Neuronal stem cell (in vitro differentiated cells): ENCODE measurements at places on chromosomes 11 and 22.

- DNase-seq: no peak
Observed at GRCh38 chr11:102448869-102449224, 3.7 kb downstream of the TMEM123 start.

GRCh38 chr11:107184986-107185385, 166.7 kb upstream of the GUCY1A2 start:
- DNase-seq: no peak

GRCh38 chr11:74751303-74751702, 2.7 kb downstream of the RNF169 start:
- no peak for DNase-seq

- no peak for DNase-seq
Observed at GRCh38 chr11:118912742-118913410, 12.8 kb downstream of the BCL9L start.

GRCh38 chr11:124791626-124792341, 8.4 kb downstream of the MSANTD2 start:
- DNase-seq: no peak

DNA sequence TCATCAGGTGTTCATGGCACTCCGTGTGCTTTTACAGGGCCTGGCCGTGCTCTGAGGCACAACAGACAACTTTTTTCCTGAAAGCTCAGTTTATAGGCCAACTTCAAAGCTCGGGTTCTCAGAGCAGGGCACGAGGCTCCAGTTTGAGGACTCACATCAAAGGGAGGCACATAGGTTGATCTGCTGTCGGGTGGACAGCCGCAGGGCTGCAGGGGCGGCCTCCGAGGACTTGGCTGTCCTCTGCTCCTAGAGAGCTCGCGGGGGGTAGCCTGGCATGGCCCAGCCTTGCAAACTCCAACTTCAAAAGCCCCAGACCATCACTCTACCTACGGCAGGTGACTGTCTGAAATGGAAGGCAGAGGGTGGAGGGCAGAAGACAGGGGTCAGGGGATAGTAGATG, 31.6 kb downstream of the C11orf58 start:
- DNase-seq: no peak

GRCh38 chr11:67248653-67249052, 17.6 kb upstream of the GRK2 start:
- DNase-seq: no peak

DNA sequence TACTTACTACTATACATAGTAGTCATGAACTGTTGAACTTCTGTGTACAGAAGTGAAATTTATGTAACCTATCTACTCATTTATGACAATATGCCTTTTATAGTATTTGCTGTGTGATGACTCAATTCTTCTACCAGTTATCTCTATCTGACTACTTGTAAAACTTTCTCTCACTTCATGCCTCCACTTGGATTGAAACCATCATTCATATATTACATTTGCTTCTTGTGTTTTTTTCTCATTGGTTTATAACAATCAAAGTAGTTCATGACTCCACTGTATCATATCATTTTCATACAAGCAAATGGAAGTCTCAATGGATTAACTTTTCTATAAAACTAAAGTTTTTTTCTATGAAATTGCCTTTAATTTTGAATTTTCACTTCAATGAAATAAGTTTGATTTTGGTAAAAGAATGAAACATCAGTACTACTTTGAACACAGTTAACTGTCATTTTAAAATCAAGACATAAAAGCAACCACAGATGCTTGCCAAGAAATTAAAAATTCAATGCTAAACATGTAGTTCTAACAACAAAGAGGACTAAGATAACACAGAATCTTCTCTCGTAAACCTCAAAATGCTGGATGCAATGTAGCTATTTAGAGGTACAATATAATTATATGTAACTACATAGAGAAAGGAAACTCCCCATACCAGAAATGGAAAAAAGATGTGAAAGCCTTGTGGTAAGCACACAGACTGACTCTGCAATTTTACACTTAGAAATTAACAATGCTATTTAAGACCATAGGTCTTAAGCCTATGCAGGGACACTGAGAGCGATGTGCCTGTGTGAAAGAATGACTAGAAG, 27.6 kb upstream of the EXPH5 start:
- no peak for DNase-seq

GRCh38 chr11:80958361-80958760, 1517.5 kb upstream of the TENM4 start:
- no peak for DNase-seq

DNA sequence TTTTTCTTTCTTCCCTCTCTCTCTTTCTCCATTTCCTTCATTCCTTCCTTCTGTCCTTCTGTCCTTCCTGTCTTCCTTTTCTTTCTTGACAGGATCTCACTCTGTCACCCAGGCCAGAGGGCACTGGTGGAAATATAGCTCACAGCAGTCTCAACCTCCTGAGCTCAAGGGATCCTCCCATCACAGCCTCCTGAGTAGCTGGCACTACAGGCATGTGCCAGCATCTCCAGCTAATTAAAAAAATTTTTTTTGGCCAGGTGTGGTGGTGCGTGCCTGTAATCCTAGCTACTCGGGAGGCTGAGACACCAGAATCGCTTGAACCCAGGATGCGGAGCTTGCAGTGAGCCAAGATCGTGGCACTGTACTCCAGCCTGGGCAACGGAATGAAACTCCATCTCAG, 4.8 kb upstream of the DUSP8 start:
- no peak for DNase-seq

DNA sequence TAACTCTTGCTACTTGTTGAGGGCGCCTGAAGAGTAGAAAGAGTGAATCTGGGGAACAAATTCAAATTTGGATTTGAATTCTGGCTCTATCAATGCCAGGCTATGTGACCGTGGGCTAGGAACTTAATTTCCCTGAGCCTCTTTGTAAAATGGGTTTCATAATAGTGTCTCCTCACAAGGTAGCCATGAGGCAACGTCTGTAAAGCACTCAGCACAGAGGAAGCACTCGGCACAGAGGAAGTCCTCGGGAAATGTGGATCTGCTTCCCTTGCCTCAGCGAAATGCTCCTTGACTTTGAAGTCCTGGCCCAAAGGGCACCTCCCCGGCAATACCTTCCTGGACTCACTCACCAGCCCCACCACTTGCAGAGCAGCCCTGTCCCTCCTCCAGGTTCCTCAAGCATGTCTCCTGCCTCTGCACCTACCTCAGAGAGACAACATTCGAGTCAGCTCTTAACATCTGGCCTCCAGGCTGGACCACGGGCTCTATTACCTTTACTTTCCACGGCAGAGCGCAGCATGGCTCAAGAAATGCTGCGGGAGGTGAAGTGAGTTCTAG, 17.7 kb downstream of the CD6 start:
- no peak for DNase-seq

DNA sequence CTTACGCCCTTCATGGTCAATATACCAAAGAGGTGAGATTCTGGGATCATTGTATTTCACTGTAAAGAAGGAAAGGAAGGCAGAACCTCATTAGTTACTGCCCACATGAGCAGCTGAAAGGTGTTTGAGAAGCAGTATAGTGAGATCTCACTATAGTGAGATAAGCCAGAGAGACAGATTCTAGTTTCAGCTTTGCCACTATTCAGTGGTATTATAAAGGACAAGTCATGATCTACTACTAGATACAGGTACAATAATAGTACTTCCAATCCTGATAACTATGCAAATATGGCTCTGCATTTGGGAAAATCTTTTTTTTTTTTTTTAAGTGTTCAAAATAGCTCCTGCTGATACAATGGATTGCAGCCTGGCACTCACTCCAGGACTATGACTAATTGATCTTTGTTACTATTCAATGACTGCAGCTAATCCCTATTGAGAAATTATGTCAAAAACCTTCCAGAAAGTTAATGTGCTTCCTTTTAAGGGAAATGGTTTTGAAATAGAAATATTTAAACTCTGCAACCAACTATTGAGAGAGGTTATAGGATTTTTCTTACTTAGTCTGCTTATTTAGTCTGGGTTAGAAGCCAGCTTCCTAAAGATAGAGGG, 8.3 kb upstream of the DLAT start:
- DNase-seq: peak; percentile 3

- DNase-seq: no peak
Observed at GRCh38 chr11:103988595-103988969, 47.9 kb upstream of the DDI1 start.

DNA sequence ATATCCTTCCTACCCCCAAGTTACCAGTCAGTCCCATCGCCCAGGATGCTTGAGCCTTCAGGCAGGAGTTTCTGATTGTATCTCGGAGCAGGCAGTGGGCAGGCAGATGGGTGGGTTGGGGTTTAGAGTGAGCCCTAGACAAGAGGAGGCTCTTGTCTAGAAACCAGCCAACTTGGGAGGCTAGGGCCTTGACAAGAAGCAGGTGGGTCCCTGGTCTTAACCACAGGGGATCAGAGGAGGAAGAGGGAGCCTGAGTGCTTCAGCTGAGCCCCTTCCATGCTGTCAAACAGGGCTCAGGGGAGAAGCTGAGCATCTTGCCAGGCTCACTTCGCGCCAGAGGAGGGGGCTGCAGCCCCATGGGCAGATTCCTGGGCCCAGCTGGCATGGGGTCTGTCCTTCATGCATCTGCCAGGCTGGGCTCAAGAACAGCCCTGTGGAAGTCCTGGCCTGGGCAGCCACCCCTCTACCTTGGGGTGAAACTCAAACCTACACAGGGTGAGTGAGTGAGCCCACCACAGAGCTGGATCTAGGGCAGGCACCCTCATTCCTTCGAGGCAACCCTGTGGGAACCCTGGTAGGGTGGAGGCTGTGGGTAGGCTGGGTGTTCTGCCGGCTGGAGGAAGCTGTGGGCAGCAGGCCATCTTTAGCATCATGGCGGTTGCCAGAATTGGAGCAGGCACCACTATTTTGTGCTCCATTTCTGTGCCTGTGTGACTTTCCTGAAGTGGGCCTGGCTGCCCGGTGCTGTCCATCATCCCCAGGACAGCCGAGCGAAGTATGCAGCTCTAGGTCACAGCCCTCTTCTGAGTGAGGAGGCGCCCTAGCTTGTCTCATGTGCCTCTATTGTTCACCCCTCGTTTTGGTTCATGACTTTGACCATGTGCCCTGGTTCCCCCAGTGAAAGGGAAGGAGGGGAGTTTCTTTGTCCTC, 108.1 kb downstream of the MORC2 start:
- DNase-seq: no peak

DNA sequence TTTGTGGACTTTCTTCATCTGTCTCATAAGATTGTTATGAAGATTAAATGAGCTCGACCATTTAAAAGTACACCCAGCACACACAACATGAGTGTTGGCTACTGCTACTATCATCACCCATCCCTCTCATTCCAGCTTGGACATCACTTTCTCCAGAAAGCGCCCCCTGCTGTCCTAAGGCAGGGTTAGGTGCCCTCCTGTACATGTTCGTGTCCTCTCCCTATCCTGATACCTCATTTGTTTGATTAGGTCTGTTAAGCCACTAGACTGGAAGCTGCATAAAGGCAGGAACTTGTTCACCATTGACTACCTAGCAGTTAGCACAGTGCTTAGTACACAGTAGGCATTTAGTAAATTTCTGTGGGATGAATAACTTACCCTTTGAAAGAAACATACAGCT, 85.5 kb downstream of the ENTHD1 start:
- DNase-seq: no peak

DNA sequence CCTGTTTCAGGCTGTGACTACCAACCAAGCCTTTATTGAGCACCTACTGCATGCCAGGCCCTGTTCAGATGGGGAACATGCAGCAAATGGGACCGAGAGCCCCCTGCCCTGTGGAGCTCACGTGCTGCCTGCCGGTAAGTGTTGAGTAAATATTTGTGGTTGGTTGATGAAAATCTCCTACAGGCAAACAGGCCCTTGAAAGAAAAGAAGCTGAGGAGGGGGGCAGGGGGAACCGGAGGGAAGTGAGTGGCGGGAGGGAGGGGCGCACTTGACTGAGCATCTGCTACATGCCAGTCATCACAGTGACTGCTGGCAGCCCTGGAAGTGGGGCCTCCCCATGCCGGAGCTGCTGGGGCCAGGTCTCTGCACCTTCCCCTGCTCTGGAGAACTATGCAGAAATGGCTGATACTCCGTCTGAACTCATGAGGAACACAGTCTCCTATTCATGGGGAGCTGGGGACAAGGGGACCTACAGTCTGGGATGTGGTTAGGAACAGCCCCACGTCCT, 34.2 kb downstream of the MACROD1 start:
- no peak for DNase-seq

DNA sequence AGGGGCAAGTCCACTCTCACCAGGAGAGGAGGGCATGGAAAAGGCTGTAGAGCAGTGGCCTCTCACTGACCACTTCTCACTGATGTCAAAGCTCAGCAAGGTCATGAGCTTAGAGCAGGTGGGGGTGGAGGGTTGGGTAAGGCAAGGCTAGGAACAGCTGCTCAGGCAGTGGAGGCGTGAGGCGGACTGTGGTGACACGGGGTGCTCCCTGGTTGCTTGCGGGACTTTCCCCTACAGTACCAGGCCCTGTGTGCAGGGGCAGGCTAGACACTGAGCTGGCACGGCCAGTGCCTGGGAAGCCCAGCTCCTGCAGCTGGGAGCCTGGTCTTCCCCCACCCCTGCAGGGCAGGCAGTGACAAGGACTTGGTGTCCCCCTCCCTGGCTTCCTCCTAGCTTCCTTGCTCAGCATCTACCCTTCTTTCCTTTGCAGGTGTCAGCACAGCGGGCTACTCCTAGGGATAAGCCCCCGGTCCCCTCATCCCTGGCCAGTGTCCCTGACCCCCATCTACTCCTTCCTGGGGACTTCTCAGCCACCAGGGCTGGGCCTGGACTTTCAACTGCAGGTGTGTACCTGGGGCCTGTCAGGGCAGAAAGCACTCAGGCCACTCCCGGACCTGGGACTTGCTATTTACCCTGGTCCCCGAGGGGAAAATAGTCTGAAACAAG, 45.6 kb downstream of the PISD start:
- no peak for DNase-seq

DNA sequence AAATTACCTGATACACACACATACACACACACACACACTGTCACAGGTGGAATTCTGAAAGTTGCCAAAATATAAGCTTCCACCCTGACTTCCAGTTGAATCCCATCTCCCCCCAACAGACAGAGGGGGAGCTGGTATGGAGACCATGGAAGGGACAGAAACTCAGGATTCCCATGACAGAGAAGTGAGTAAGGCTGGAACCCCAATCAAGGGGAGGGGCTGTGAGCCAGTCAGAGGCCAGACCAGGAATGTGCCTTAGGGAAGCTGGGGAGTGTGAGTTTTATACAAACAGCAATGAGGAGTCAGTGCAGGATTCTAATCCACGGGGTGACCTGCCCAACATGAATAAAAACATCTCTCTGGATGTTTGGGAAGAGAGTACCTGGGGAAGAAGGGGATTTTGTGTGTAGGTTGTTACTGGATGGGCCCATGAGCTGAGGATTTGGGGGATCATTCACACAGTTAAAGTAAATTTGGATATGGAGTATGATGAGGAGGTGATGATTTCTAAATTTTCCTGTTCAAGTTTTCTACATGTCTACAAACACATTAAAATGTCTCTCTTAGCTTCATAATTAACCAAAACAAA, 38.7 kb upstream of the TOP3B start:
- DNase-seq: no peak
